Activated CD4-positive, alpha-beta memory T cell treated with anti-CD3 and anti-CD28 coated beads for 36 hours (primary cell): ENCODE measurements at places on chromosomes 5 and 9. TPM values are rescaled to one million over a fixed set of nuclear protein-coding genes. Genes with fewer than 3 reads are reported as not detected.

GRCh38 chr5:179533907-179534306, 16.4 kb upstream of the RUFY1 start:
- no peaks in the 10 kb centered on the region for H3K36me3 ChIP-seq
- no peak overlapping the region for H3K27ac ChIP-seq
- DNase-seq = no peak
- peaks cover 10% of the 10 kb centered on the region for H3K4me1 ChIP-seq

DNA sequence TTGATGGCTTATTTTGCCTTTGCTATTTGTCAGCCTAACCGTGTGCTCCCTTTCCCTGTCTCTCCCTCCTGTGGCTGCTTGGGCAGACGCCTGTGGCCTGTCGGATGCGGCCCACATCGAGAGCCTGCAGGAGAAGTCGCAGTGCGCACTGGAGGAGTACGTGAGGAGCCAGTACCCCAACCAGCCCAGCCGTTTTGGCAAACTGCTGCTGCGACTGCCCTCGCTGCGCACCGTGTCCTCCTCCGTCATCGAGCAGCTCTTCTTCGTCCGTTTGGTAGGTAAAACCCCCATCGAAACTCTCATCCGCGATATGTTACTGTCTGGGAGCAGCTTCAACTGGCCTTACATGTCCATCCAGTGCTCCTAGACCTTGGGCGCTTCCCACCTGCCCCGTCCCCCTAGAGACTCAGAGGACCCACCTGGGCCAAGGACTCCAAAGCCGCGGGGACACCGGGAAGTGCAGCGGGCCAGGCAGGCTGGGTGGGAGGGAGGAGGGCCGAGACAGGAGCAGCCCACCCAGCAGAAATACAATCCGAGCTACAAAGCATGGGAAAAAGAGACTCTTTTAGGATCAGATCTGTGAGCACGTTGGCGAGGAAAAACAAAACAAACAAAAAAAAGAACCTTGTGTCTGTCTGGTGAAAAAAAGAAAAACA, 10.6 kb downstream of the NR2F1 start:
- peaks cover 15% of the 10 kb centered on the region for H3K4me1 ChIP-seq
- peaks cover 75% of the 10 kb centered on the region for H3K27me3 ChIP-seq
- H3K27ac ChIP-seq = no peak overlapping the region

Gene PRLR
- total RNA-seq = not detected

- H3K4me1 ChIP-seq = no peaks in the 10 kb centered on the region
- no peak overlapping the region for H3K4me3 ChIP-seq
- H3K27me3 ChIP-seq = no peaks in the 10 kb centered on the region
- DNase-seq = no peak
These were observed 66.3 kb downstream of the FBXL7 start for GRCh38 chr5:15566306-15566705.

GRCh38 chr5:55492449-55492848, 42.3 kb downstream of the PLPP1 start:
- H3K27me3 ChIP-seq = no peaks in the 10 kb centered on the region
- H3K4me1 ChIP-seq = no peaks in the 10 kb centered on the region
- H3K27ac ChIP-seq = no peak overlapping the region
- no peak for DNase-seq
- H3K4me3 ChIP-seq = no peak overlapping the region
- H3K36me3 ChIP-seq = peaks cover 6% of the 10 kb centered on the region

Gene GMCL2
- not detected for total RNA-seq

DNA sequence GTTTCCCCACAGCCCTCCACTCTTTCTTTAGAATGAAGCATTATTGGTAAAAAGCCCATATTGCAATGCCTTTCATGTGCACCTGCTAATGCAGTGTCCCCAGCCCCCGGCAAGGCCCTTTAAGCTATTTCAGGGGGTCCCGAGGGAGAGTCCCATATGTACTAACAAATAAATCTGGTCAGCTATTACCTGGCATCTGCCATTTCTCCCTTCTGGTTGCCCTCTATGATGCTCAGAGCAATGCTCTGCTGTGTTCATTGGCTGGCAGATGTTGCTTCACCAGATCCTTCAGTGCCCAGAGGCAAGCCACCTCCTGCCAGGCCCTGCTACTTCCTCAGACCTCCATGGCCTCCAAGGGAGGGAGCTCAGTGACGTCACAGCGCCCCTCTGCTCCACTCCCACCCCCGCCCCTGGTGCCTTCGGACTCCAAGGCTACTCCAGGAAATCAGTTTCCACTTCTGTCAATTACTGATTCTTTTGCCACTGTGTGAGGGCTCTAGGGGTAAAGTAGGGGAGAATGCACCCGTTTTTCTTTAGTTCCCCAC, 201.1 kb upstream of the GLRA1 start:
- H3K4me3 ChIP-seq = no peak overlapping the region
- H3K27ac ChIP-seq = no peak overlapping the region
- H3K27me3 ChIP-seq = no peaks in the 10 kb centered on the region
- DNase-seq = no peak

Gene IFNA13
- total RNA-seq = not detected

DNA sequence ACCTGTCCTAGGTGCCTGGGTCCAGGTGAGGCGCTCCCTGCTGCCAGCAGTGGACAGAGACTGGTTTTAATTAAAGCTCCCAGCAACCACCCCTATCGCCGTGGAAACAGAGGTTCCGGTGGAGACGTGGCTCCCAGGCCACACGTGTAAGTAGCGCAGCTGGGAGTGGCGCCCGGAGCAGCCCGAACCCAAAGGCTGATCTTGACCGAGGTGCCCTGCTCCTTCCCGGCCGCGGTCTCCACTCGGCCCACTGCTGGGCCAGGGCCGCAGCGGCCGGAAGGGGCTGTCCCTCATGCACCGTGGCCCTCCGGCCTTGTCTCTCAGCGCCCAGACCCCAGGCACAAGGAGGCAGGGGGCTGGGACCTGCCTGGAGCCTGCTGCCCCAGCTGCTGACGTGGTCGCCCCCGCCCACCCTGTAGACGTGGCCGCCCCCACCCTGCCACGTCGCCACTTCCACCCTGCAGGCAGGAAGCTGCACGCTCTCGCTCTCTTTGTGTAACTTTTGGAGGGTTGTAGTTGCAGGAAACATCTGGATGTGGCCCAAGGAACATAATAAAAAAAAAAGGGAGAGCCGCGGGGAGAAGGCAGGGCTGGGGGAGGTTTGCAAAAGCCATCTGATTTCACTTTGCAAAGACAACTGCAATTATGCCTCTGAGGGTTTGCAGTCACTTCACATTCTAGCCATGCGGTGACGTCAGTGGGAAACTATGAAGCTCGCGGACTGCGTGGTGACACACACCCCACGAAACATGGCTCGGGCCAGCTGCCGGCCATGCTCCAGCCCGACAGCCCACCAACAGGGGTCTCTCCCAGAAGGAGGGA, 129.9 kb downstream of the RXRA start:
- H3K27ac ChIP-seq = peak overlapping the region; percentile 88
- DNase-seq = peak; percentile 82
- peak overlapping the region; percentile 71 for H3K4me3 ChIP-seq

- no peaks in the 10 kb centered on the region for H3K4me1 ChIP-seq
- no peak overlapping the region for H3K27ac ChIP-seq
- no peaks in the 10 kb centered on the region for H3K36me3 ChIP-seq
- H3K4me3 ChIP-seq = no peak overlapping the region
- H3K27me3 ChIP-seq = no peaks in the 10 kb centered on the region
These were observed 189.8 kb downstream of the SPOCK1 start for GRCh38 chr5:137309290-137309689.

- H3K27ac ChIP-seq = no peak overlapping the region
- no peak for DNase-seq
- no peaks in the 10 kb centered on the region for H3K4me1 ChIP-seq
- no peaks in the 10 kb centered on the region for H3K27me3 ChIP-seq
- no peak overlapping the region for H3K4me3 ChIP-seq
These were observed 401.3 kb upstream of the DAB2 start for GRCh38 chr5:39826051-39826450.

Gene ASTN2
- total RNA-seq = 3.4 TPM

- no peaks in the 10 kb centered on the region for H3K27me3 ChIP-seq
- H3K36me3 ChIP-seq = peaks cover 83% of the 10 kb centered on the region
- H3K4me3 ChIP-seq = peak overlapping the region; percentile 53
- peaks cover 85% of the 10 kb centered on the region for H3K4me1 ChIP-seq
These were observed 38.8 kb downstream of the SFXN1 start for GRCh38 chr5:175516933-175517823.

GRCh38 chr9:96436456-96437126, 13.4 kb upstream of the HABP4 start:
- no peak for DNase-seq
- no peaks in the 10 kb centered on the region for H3K4me1 ChIP-seq
- H3K36me3 ChIP-seq = no peaks in the 10 kb centered on the region
- no peak overlapping the region for H3K27ac ChIP-seq

- H3K36me3 ChIP-seq = no peaks in the 10 kb centered on the region
- no peak overlapping the region for H3K27ac ChIP-seq
- H3K27me3 ChIP-seq = peaks cover 30% of the 10 kb centered on the region
These were observed 4.6 kb upstream of the RGMB start for GRCh38 chr5:98768960-98769209.

- no peaks in the 10 kb centered on the region for H3K4me1 ChIP-seq
- DNase-seq = no peak
- H3K27me3 ChIP-seq = no peaks in the 10 kb centered on the region
- no peak overlapping the region for H3K4me3 ChIP-seq
- H3K36me3 ChIP-seq = no peaks in the 10 kb centered on the region
These were observed 66.6 kb downstream of the LPAR1 start for GRCh38 chr9:110971705-110972104.

DNA sequence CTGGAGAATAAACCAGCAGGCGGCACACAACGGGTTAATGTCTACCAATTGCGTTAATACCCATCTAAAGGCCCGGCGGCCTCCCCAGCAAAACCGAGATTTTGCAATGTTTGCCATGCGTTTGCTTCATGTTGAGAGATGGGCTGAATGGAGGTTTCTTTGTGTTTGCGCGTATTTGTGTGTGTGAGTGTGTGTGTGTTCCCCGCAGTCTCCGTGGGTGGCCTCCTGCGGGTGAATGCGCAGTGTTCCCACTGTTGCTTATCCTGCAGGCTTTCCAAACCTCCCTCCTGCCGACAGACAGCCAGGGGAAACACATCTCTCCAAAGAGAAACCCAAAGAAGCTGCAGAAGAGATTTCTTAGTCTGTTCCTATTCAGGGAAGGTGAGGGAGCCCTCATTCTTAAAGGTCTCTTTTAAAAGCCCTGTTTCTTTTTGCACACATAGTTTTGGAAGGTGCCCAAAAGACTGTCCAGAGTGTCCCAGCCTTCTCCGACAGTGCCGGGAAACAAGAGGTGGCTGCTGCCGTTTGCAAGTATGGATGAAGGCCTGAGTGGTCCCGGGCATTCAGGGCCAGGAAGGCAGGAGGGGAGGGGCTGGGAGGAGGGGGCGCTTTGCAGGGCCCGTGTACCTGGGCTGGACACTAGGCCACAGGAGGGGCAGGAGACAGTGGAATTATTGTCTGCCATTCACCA, 103.8 kb upstream of the ERCC6L2 start:
- peaks cover 17% of the 10 kb centered on the region for H3K27me3 ChIP-seq
- no peak overlapping the region for H3K27ac ChIP-seq
- no peak for DNase-seq
- no peak overlapping the region for H3K4me3 ChIP-seq

Gene PCDHB7
- total RNA-seq = not detected

Gene FCN2
- total RNA-seq = not detected

DNA sequence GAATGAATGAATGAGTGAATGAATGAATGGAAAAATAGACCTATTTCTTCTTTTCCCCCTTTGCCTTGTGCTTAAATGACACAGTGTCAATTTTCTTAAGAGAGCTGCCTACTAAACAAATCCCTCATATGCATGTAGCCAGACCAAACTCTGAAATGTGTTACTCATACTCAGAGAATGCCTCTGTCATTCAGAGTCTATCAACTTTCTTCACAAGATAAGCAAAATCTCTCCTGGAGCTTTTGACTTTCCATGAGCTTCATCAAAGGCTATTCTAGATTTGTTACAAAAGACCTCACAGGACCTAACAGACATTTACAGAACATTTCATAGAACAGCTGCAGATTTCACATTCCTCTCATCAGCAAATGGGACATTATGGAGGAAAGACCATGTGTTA, 275.7 kb upstream of the MSX2 start:
- H3K27me3 ChIP-seq = no peaks in the 10 kb centered on the region
- no peak overlapping the region for H3K27ac ChIP-seq
- H3K4me1 ChIP-seq = peaks cover 17% of the 10 kb centered on the region
- no peak for DNase-seq
